ENCODE measurements at places on chromosomes 6 and 20. TPM values are rescaled to one million over a fixed set of nuclear protein-coding genes. Genes with fewer than 3 reads are reported as not detected.

Gene EPHA7
- total RNA-seq, result 21.0 TPM

Gene C20orf202
- total RNA-seq, result 0.15 TPM

Gene WFDC12
- total RNA-seq, result not detected

Gene SLC17A9
- 2.5 TPM for total RNA-seq

Gene SLC22A2
- total RNA-seq, result not detected

Gene GATA5
- total RNA-seq, result 2.4 TPM

Gene PAK1IP1
- 12.1 TPM for total RNA-seq

Gene DACT2
- 1.9 TPM for total RNA-seq

Gene C6orf132
- total RNA-seq, result 1.3 TPM

Gene DCBLD1
- total RNA-seq, result 5.7 TPM

Gene IL17F
- total RNA-seq, result not detected

GRCh38 chr6:158222066-158222465, 53.9 kb downstream of the GTF2H5 start:
- DNase-seq, result no peak

DNA sequence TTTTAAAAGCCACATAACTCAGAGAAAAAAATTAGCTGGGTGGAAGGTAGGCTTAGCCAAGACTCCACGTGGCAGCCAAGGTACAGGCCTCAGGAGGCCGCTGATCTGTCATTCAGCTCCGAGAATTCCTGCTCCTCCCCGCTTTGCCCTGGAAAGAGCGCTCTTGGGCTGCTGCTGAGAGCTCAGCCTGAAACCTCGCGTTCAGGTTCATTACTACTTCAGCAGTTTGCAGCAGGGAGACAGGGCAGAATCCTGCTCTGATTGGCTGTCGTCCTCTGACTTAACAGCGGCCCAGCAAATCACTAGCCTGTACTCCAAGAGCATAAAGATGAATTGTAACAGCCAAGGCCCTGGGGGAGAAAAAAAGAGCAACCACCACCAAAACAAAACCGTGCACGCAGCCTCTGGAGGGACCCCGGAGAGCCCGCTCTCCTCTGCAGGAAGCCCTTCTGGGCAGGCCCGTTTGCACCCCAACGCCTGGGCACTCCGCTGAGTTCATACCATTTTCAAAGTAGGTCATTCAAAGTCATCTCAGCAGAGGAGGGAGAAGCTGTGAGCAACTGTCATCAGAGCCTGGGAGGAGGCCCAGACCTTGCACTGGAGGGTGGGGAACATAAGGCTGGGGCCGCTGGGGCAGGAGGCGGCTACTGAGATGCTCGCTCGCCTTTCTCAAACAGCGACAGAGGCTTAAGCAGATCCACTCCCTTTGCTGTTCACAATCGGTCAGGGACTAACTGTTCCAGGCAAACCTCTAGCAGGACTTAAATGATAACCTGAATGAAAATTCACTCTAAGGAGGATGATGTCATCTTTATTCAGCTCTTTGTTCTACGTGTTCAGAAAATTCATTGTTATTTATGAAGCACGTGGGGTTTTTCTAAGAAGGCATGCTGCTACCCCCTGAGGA, 42.3 kb upstream of the ATXN1 start:
- DNase-seq, result peak; percentile 70

GRCh38 chr6:46331461-46331860, 159.8 kb downstream of the RCAN2 start:
- DNase-seq, result no peak

GRCh38 chr6:27242589-27243265, 4.8 kb upstream of the PRSS16 start:
- DNase-seq, result no peak

GRCh38 chr6:46575530-46575929, 77.1 kb downstream of the CYP39A1 start:
- peak; percentile 31 for DNase-seq

DNA sequence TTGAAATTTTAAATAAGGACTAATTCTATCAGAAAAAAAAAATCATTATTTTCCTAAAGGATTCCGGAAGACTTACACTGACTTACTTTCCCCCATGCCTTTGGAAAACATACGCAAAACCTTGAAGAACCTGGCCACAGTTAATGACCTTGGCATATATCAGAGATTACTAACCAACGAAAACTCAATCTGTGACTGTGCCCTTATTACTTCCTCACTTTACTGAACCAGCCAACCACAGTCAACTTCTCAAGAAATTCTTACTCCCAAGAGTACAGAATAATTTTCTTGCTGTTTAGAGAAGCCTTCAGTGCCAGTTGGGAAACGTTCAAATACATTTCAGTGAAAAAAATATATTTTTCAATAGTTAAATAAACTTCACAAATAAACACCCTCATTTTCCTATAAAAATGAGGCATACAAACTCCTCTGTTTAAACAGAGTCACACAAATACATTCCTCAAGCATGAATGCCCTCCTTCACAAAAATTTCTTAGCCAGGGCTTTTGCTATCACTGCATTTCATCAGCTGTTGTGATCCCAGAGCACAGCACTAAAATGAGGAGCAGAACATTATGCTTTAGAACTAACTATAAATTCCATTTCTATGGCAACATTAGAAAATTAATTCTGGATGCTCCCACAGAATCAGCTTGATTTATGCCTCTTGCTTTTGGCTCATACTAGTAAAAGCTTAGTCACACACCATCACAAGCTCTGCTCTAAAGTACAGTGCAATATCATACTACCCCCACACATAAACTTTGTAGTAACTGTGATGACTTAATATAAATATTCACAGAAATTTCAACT, 117.6 kb downstream of the DST start:
- no peak for DNase-seq

DNA sequence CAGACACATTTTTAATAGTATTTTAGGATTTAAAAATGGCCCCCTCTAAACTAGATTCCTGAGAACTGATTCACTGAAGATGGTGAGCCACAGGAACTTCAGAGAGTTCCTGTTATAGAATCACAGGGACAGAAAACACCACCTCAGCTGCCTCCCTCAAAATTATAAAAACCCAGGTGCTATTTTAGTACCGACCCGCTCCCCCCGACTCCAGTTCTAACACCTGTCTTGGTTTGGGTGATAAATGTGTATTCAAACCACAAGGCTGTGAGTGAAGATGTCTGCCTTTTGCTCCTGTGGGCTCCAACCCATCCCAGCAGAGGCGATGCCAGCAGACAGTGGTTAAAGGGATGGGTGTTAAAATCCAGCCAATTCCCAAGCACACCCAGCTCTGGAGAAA, 127.4 kb upstream of the LY86 start:
- no peak for DNase-seq

DNA sequence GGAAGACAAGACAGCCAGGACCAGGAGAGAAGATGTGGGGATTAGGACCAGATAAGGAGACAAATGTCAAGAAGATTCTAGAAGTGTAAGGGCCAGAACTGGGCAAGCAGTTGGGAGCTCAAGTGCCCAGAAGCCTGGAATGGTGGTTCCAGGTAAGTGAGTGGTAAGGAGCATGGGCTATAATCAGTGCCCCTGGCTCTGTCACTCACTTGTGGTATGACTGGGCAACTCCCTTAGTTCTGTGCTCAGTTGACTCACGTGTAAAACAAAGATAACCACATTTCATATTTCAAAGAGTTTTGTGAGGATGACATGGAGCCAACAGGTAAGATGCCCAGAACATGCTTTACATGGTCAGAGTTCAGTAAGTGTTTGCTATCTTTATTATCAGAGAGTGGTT, 11.2 kb downstream of the CCDC167 start:
- DNase-seq, result no peak

DNA sequence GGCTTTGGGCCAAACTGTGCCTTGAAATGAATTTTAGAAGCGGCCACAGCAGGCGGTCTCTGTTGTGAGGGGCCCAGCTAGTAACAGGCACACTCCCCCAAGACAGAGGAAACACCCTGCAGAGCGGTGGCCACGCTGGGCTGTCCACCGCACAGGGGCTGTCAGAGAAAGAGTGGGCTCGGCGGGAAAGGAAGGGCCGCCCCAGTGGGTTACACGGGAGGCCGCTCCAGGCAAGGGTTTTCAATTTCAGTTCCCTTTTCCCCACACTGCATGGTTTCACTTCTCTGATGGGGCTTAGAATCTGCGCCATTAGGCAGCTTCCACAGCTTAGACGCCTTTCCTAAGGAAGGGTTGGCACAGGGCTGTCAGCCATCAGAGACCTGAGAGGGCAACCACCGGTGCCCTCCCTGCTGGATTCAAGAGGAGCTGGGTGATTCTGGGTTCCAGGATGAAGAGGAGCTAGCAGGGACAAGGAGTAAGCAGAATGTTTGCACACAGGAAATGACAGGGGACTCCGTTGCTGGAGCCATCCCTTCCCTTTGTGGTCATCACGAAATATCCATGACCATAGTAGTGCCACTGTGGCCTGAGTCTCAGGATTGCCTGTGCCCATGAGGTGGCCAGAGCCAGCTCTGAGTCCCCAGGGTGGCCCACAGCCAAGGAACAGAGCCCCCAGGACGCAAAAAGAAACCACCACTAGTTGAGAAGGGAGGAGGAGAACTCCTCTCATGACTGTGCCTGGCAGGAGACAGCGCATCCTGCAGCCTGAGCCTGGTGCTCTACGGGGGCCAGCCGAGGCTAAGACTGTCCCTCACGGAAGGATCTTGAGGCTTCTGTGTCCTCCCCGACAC, 282.7 kb downstream of the NRN1 start:
- peak; percentile 76 for DNase-seq

- DNase-seq, result no peak
Measured at GRCh38 chr20:56716806-56717205, 87.7 kb downstream of the TFAP2C start.

DNA sequence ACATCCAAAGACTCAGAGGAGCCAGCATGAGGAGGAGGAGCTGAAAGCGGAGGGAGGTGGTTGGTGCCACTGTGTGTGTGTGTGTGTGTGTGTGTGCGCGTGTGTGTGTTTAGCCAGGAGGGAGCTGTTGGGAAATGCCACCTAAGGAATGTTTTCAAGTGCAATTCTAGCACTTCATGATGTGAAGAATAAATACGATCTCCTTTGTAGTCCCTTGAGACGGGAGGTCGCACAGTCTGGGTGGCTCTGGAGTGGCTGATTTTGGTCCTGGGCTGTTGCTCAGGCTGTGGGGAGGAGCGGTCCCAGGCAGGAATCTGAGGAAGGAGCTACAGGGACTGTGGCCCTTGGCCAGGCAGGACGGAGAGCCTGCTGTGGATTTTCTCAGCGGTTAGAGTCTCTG, 93.7 kb downstream of the PPP1R14C start:
- peak; percentile 25 for DNase-seq

- DNase-seq, result no peak
Measured at GRCh38 chr20:23344336-23344735, 6.3 kb upstream of the NXT1 start.

DNA sequence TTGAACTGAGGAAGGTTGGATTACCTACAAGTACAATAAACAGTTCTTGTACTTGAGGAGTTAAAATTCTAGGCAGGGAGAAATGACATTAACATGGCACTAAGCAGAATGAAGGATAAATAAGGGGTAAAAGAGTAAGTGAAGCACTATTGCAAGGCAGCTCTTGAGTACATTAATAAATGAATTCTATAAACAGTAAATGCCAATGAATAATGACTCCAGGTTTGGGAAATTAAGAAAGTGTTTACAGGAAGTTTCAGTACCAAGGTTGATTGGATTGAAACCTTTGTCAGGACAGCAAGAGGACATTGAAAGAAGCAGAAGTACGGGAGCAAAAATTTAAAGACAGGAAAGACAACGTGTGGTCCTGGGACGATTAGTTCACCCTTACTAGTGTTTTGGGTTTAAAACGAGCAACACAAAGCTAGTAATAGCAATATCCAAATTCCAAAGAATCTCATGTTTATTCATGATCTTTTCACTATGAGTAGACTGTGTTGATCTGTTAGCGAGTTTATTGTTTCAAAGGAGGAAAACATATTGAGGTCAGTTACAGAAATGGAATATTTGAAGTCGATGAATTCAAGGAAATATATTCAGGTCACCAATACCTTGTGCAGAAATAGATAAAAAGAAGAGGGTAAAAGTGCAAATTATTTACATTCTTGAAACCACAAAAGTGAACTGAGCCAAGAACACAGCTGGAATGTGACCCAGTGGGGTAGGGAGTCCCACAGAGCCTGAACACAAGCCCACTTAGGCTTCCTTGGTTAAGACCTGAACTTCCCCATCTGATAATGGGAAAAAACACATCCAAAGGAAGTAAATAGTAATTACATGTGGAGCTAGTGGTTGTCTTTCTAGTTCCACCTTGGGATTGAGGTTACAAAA, 80.8 kb downstream of the MKKS start:
- no peak for DNase-seq

GRCh38 chr6:20477485-20477884, 56.8 kb upstream of the CDKAL1 start:
- DNase-seq, result no peak

- no peak for DNase-seq
Measured at GRCh38 chr20:9919271-9920014, 80.6 kb upstream of the PAK5 start.

DNA sequence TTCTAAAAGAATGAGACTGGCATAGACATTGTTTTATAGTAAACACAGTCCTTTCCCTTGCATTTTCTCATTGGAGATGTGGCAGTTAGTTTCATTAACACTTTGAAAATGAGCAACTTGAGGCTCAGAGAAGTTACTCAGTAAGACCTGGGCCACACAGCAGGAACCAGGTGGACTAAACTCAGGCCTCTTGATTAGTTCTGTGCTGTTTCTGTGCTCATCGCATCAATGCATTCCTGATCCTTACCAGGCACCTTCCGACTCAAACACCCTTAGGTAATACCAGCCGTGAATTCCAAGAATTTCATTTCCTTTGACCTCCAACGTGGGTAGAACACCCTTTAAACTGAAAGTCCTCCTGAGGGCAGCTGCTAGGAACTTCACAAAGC, 362.8 kb downstream of the ESR1 start:
- no peak for DNase-seq

GRCh38 chr20:36548006-36548315, 6.6 kb downstream of the MYL9 start:
- DNase-seq, result peak; percentile 69

- no peak for DNase-seq
Measured at GRCh38 chr6:25542984-25543910, 108.8 kb upstream of the SCGN start.

GRCh38 chr6:94065707-94066337, 646.5 kb upstream of the EPHA7 start:
- no peak for DNase-seq

GRCh38 chr6:36625158-36625919, 31.2 kb downstream of the SRSF3 start:
- DNase-seq, result peak; percentile 77

DNA sequence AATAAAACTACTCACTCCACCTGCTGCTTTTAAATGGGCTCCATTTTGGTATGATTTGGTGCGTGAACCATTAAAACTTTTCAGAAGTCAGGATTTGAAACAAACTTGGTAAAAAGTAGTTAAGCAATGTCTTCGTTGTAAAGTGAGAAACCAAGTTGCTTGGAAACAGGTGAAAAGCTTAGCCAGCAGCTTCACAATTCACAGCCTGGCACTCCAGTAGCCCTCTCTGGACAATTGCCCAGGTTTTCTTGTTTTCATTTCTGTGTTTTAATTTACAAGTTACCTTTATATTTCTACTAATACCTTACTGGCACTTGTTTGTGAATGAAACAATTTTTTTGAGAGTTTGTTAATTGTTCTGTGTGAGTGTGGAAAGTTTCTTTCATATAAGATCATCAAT, 12.8 kb downstream of the NT5E start:
- DNase-seq, result no peak

- no peak for DNase-seq
Measured at GRCh38 chr20:17885544-17885943, 83.0 kb downstream of the SNX5 start.
